ENCODE measurements at places on chromosomes 4 and X.

GRCh38 chr4:13559413-13559812, 15.1 kb upstream of the NKX3-2 start:
- no peak for DNase-seq

DNA sequence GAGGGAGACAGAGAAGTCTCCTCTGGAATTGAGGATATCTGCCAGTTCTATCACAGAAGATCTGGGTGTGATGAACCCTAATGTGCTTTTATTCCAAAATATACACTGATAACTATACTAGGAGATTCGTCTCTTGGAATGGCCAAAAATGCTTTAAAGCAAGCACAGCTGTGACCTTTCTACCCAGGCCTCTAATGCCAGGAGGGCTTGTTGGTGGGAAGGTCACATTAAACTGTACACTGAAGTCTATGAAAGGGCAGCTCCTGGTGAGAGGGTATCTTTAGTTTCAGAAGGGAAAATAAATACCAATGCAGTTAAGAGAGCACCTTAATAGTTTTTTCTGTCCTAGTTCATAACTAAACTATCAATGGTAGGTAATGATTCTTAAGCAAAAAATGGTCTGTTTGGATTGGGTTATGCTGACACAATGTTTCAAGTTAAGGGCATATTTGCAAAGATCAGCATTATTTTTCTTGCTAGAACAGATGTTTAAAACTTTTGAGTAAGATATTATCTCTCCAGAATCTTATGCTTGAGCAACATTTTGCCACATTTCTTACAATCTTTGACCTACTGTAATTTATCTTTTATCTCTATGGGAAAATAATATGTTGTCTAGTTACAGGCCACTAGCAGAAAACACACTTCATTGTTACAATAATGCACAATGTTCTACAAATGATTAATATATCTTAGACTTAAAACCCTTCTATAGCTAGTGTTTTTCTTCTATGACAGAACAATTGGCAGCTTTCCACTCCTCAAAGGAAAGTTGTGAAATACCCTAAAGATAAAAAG, 59.6 kb downstream of the SEC24D start:
- no peak for DNase-seq

DNA sequence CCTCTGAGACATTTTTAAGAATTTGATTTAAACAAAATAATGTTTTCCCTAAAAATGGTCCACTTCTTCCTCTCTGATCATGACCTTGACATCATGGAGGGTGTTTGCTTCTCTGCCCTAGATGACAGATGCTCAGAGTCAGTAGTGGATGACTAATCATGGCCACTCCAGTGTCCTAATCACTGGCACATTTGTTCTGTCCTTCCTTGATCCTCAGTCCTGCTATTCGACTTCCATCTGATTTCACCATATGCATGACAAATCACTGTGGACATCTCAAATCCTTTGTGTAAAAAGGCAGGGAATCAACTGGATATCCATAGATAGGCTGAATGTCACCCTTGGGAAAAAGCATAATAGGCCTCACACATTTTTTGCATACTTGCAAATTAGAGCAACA, 9.0 kb downstream of the CRMP1 start:
- DNase-seq = no peak

GRCh38 chr4:115790812-115791211, 677.4 kb upstream of the NDST4 start:
- DNase-seq = no peak

DNA sequence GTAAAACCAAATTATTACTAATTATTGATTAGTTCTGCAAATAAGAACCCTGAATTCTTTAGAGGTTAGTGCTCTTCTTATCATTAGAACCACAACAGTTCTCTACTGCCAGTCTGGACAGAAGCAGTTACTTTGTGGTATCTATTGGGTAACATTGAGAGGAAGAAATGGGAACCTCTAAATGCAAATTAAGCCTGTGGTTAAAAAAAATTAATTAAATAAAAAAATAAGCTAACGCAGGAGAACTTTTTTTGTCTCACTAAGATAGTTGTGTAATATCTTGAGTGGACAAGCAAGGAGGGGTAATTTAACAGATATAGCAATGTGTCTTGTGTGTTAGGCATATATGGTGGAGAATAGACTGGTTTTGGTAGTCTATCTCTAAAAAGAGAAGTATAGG, 32.9 kb upstream of the TET2 start:
- no peak for DNase-seq

DNA sequence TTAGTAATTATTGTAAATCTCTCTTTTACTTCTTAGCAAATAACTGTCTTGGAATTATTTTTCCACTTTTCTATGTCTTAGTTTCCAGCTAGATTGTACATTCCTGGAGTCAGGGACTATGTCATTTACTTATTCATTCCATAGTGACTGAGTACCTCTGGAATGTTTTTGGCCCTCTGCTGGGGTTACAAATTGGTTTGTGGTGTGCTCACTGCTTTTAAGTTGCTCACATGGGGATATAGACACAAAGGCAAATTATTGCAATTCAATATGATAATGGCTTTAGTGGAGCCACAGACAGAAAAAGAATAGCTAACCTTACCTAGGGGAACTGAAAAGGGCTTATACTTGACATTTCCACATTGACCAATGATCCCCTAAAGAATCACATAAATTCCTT, 63.7 kb upstream of the PDGFRA start:
- no peak for DNase-seq

DNA sequence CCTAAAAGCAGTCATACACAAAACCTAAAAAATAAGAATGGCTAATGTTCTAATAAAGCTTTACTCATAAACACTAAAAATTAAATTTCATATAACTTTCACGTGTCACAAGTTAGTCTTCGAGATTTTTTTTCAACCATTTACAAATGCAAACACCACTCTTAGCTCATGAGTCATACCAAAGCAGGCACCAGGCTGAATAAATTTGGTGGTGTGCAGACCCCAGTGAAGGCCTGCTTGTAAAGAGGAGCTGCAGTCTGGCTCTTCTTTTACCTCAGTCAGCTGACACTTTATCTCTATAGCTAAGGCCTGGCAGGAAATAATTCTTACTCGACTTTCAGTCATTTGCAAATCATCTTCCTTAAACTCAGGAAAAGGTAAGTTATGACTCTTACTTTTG, 37.4 kb downstream of the CLOCK start:
- no peak for DNase-seq

- DNase-seq = no peak
Measured at GRCh38 chr4:45316257-45316656, 589.9 kb upstream of the GNPDA2 start.

GRCh38 chr4:87387237-87387636, 3.8 kb downstream of the HSD17B11 start:
- DNase-seq = no peak

GRCh38 chr4:8279321-8280157, 10.0 kb downstream of the HTRA3 start:
- no peak for DNase-seq

DNA sequence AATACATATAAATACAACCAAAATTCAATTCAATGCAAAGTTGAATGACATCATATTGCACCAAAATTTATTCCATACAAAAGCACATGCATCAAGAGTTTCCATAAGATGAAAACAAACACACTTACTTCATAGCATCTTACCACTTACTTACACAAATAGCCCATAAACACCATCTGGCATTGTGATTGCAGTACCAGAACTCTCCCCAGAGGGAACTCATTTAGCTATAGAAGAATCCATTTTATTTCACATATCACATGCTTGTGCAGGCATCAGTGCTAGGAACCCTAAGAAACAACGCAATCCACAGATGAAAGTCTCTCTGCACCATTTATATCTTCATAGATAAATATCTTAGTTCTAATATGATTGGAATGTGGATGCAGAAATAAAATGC, 77.9 kb downstream of the SLC7A11 start:
- DNase-seq = no peak

DNA sequence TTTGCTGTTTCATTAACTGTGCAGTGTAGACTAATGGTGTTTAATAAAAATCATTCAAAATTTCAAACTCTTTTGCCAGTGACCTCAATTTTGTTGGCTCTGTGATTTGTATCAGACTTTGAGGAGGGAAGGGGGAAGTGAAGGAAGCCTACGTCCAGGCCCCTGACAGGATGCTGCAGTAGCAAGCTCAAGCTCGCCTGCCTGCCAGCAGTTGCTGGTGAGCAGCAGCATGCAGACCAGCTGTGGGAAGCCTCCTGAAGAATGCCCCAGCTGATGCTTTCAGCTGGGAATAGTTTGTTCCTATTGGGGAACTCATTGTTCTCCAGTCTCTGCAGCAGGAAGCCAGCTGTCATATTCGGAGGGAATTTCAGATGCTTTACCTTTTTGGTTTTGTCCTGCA, 495.2 kb downstream of the AFF2 start:
- DNase-seq = no peak

- no peak for DNase-seq
Measured at GRCh38 chrX:26783512-26784225, 567.7 kb downstream of the MAGEB5 start.

DNA sequence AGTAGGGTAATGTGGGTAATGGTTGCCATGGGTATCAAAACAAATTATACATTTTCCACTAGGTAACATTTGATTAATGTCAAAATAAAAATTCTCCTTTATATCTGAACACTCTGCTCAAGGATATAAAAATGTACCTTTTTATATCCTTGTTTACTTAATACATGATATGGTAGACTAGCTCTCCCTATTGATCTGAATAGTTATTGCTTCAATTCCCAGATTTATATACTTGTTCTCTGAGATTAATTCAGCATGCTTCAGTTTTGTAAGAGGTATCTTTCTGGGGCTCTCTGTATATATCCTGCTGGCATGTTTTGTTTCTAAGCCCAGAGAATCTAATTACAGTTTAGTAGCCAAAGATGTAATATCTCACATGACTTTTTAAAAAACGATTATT, 169.7 kb downstream of the NPNT start:
- no peak for DNase-seq

DNA sequence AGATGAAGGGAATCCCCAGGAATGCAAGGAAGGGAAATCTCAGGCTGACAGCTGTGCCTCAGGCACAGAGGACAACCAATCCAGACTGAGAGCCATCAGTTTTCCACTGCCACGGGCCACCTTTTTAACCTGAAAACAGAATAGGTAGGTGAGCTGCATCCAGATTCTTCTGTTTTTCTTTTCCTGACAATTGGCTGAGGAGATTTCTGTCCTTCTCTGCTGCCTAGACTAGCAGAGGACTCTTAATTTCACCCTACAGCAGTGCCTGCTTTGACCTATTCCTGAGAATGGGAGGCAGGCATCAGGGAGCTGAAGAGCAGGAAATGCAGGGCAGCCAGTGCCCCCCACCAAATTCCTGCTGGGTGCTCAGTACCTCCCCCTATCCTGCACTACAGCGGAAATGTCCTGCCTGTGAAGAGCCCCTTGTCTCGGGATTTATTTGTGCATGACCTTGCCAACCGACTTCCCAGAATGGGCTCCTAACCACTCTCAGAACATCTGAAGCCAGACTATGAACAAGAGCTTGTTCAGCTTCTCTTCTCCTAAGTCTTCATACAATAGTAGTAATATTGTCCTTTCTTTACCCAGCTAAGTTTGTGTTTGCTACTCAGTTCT, 65.1 kb downstream of the CASK start:
- DNase-seq = no peak

GRCh38 chr4:125703443-125703842, 388.7 kb downstream of the FAT4 start:
- DNase-seq = no peak

GRCh38 chr4:147984065-147984777, 252.3 kb downstream of the ARHGAP10 start:
- no peak for DNase-seq

DNA sequence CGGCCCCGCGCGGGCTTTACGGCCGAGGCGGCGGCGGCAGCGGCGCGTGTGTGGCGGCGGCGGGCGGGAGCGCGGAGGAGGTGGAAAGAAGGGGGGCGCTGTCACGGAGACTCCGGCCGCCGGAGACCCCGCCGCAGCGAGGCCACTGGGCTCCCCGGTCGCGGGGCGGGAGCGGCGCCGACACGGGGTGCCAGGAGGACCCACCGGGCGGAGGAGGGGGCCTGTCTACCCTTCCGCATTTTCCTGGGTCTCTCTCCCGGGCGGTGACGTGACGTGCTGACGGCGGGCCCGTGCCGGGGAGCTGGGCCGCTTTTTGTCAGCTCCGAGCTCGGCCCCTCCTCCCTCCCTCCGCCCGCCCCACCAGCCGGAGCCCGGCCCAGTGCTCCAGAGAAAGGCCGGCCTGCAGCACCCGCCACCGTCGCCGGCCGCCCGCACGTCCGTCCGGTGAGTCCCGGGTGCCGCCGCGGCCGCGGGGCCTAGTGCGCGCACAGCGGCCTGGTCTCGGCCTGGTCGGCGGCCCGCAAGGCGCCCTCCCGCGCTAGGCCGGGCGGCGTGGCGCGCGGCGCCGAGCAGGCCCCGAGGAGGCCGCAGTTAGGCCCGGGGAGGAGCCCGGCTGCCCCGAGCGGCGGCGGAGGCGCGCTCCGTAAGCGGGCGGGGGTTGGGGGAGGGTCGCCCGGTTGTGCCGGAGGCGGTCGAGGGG, at the start of gene ZFX:
ZFX (plus strand) TSS at position 379 of the 700 bp plus-strand sequence. CDS start 23,014 bp downstream, outside the sequence.
- peak; percentile 43 for DNase-seq

GRCh38 chr4:4985844-4986243, 33.4 kb downstream of the CYTL1 start:
- no peak for DNase-seq

- DNase-seq = no peak
Measured at GRCh38 chr4:112557676-112558411, 41.9 kb upstream of the NEUROG2 start.

GRCh38 chr4:7251321-7251720, 59.0 kb downstream of the SORCS2 start:
- DNase-seq = no peak

DNA sequence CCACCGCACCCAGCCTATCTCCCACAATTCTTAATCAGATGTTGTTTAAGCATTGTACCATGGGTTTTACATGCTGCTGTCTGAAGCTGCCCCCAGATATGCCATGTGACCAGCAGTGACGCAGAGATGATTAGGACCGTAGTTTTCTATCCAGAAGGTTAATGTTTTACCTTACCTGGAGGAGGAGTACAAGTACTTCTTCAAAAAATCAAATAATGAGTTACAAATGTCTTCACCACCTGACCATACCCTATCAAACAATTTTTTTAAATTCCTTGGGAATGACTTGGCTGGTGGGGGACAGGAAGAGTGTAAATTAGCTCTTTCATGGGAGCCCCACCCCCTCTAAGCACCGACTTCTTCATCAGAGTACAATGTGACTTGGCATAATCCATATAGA, 16.2 kb upstream of the SGMS2 start:
- no peak for DNase-seq

- DNase-seq = no peak
Measured at GRCh38 chrX:98448524-98448923, 1564.8 kb downstream of the RPA4 start.

- DNase-seq = no peak
Measured at GRCh38 chr4:6908432-6909112, 1.1 kb upstream of the TBC1D14 start.

DNA sequence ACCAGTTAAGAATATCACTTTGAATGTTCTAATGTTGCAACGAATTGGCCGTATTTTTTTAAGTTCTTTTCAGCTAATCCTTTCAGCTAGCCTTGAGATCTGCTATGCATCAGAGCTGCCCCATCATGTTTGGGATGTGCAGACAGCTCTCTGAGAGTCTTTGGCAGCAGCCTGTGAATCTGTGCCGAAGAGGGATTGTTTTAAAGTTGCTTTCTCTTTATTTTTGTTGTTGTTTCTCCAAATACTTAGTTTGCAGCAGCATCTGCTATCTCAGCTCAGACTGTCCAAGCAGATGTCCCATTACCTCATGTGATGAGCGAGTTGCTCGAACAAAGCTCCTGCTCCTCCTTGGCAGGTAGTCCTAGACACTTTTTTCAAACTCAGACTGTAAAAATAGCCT, 1002.5 kb upstream of the INTU start:
- DNase-seq = no peak
